SJSA1 (cell line): ENCODE measurements at places on chromosomes 3 and 15. TPM values are rescaled to one million over a fixed set of nuclear protein-coding genes. Genes with fewer than 3 reads are reported as not detected.

Gene TRAIP
- total RNA-seq, result 3.0 and 9.3 TPM in 2 replicates

GRCh38 chr15:82108489-82109078 is 62.8 kb upstream of the MEX3B start:
- peak; percentile 77 for DNase-seq
- no peaks in the 10 kb centered on the region for H3K36me3 ChIP-seq
- peaks cover 4% of the 10 kb centered on the region; the same call in 1 of the 2 replicates for H3K4me1 ChIP-seq

GRCh38 chr3:181358060-181358459 is 353.7 kb upstream of the SOX2 start:
- no peak for DNase-seq
- H3K27ac ChIP-seq, result no peak overlapping the region
- no peaks in the 10 kb centered on the region for H3K4me1 ChIP-seq
- no peak overlapping the region for H3K4me3 ChIP-seq
- H3K27me3 ChIP-seq, result no peaks in the 10 kb centered on the region

- H3K36me3 ChIP-seq, result no peaks in the 10 kb centered on the region
- DNase-seq, result no peak
- H3K27me3 ChIP-seq, result no peaks in the 10 kb centered on the region
- H3K4me3 ChIP-seq, result no peak overlapping the region
- peaks cover 13% of the 10 kb centered on the region for H3K4me1 ChIP-seq
Measured at GRCh38 chr3:24290596-24290995, 204.1 kb downstream of the THRB start.

Gene LTK
- 0.24 and 0.31 TPM in 2 replicates for total RNA-seq

DNA sequence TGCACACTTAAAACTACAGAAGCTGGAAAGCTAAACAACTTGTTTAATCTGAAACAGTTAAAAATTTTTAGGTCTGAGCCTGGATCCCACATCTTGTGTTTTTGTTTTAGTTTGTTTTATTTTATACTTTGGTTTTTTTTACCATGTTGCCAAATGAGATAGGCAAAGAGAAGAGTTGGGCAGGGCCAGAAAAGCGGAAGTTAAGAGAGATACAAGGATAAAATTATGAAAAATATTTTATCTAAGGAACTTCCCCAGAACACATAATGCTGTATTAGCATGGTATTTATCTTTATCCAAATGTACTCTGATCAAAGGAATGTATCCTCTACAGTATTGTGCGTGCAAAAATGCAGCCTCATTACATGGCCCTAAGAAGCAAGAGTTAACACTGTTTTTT is 50.7 kb downstream of the PROS1 start:
- no peaks in the 10 kb centered on the region for H3K27me3 ChIP-seq
- no peaks in the 10 kb centered on the region for H3K36me3 ChIP-seq
- no peak overlapping the region for H3K27ac ChIP-seq
- no peak for DNase-seq
- H3K4me1 ChIP-seq, result no peaks in the 10 kb centered on the region

GRCh38 chr15:101049282-101049681 is 130.1 kb downstream of the LRRK1 start:
- H3K27ac ChIP-seq, result no peak overlapping the region
- peaks cover 36% of the 10 kb centered on the region for H3K4me1 ChIP-seq
- H3K36me3 ChIP-seq, result peaks cover 41% of the 10 kb centered on the region

GRCh38 chr15:63156755-63157117 is 541 bp downstream of the RPS27L start:
- H3K36me3 ChIP-seq, result peaks cover 36% of the 10 kb centered on the region
- H3K4me1 ChIP-seq, result peaks cover 8% of the 10 kb centered on the region
- H3K4me3 ChIP-seq, result peak overlapping the region; percentile 69
- H3K27ac ChIP-seq, result peak overlapping the region; percentile 95
- no peak for DNase-seq
- H3K27me3 ChIP-seq, result no peaks in the 10 kb centered on the region

DNA sequence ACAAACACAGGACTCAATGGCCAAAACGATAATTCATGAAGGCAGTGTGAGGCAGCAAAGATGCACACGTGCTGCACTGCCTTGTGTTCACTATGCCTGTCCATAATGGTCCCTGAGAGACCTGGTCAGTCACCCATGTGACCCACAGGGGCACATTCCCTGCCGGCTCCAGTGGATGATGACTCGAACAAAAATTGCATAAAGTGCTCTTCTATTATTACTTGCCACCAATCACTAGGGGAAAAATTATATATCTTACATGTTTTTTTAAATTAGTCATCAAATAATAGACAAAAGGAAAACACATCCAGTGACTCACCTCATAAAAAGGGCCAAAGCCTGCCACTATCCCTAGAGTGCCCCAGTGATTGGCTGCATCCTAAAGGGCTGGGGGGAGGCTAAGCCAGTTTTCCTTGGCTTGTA is 47.5 kb downstream of the UBP1 start:
- peaks cover 23% of the 10 kb centered on the region for H3K4me1 ChIP-seq
- no peak overlapping the region for H3K4me3 ChIP-seq
- peak overlapping the region; percentile 43 for H3K27ac ChIP-seq
- peak; percentile 74 for DNase-seq

Gene KLHL6
- not detected in 2 replicates for total RNA-seq

Gene EPHA3
- total RNA-seq, result 0.03 TPM in 1 of 2 replicates, not detected in the other

GRCh38 chr3:151561878-151562277 is 101.0 kb upstream of the IGSF10 start:
- H3K4me3 ChIP-seq, result no peak overlapping the region
- no peaks in the 10 kb centered on the region for H3K36me3 ChIP-seq
- no peaks in the 10 kb centered on the region for H3K27me3 ChIP-seq
- H3K27ac ChIP-seq, result no peak overlapping the region

GRCh38 chr3:149432149-149432548 is 42.3 kb upstream of the TM4SF4 start:
- no peak overlapping the region for H3K27ac ChIP-seq
- H3K27me3 ChIP-seq, result no peaks in the 10 kb centered on the region
- no peak overlapping the region for H3K4me3 ChIP-seq
- H3K4me1 ChIP-seq, result 0 out of 2 replicates have a peak, but pooled peaks cover 4% of the 10 kb centered on the region
- H3K36me3 ChIP-seq, result no peaks in the 10 kb centered on the region

Gene USP50
- not detected in 2 replicates for total RNA-seq

DNA sequence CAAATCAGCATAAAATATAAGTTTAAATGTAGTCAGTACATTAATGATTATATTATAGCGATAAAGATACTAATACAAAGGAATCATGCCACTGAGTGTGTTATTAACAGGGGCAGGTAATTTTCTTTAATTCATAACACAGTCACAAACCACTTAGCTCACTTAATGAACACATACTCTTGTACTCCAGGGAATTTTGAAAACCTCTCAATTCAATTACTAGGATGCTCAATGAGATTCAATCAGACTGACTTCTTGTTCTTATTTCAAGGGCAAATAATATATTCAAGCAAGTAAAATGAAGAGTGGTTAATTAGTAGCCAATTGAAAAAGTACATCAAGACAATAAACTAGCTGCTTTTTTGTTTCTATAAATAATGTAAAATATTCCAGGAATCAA is 5.8 kb upstream of the SUCNR1 start:
- peaks cover 31% of the 10 kb centered on the region for H3K4me1 ChIP-seq
- H3K27me3 ChIP-seq, result no peaks in the 10 kb centered on the region
- H3K27ac ChIP-seq, result no peak overlapping the region
- H3K36me3 ChIP-seq, result no peaks in the 10 kb centered on the region
- no peak for DNase-seq

GRCh38 chr3:144942093-144942837 is 970.6 kb downstream of the DIPK2A start:
- no peaks in the 10 kb centered on the region for H3K27me3 ChIP-seq
- no peak overlapping the region for H3K27ac ChIP-seq
- no peak for DNase-seq
- no peaks in the 10 kb centered on the region for H3K4me1 ChIP-seq
- H3K4me3 ChIP-seq, result no peak overlapping the region

- DNase-seq, result no peak
- H3K4me1 ChIP-seq, result peaks cover 25% of the 10 kb centered on the region
- peaks cover 9% of the 10 kb centered on the region for H3K36me3 ChIP-seq
- no peaks in the 10 kb centered on the region for H3K27me3 ChIP-seq
- H3K4me3 ChIP-seq, result peak overlapping the region; percentile 99
- H3K27ac ChIP-seq, result no peak overlapping the region
Measured at GRCh38 chr3:66498687-66499621, 1.9 kb downstream of the LRIG1 start.

- H3K4me1 ChIP-seq, result no peaks in the 10 kb centered on the region
- no peak overlapping the region for H3K27ac ChIP-seq
- peaks cover 82% of the 10 kb centered on the region for H3K36me3 ChIP-seq
- no peak overlapping the region for H3K4me3 ChIP-seq
- no peak for DNase-seq
Measured at GRCh38 chr3:127616836-127617605, 12.0 kb upstream of the PODXL2 start.

Gene CCDC12
- total RNA-seq, result 27.0 and 45.5 TPM in 2 replicates

- peak overlapping the region; percentile 88 for H3K27ac ChIP-seq
- DNase-seq, result peak; percentile 51
- peaks cover 44% of the 10 kb centered on the region for H3K4me1 ChIP-seq
- H3K4me3 ChIP-seq, result peak overlapping the region; percentile 99
- H3K27me3 ChIP-seq, result no peaks in the 10 kb centered on the region
- peaks cover 13% of the 10 kb centered on the region for H3K36me3 ChIP-seq
Measured at GRCh38 chr15:84982301-84982920, 755 bp downstream of the PDE8A start.

Gene CCR3
- total RNA-seq, result 0.29 and 0.66 TPM in 2 replicates

Gene TM4SF1
- total RNA-seq, result 117 and 140 TPM in 2 replicates

DNA sequence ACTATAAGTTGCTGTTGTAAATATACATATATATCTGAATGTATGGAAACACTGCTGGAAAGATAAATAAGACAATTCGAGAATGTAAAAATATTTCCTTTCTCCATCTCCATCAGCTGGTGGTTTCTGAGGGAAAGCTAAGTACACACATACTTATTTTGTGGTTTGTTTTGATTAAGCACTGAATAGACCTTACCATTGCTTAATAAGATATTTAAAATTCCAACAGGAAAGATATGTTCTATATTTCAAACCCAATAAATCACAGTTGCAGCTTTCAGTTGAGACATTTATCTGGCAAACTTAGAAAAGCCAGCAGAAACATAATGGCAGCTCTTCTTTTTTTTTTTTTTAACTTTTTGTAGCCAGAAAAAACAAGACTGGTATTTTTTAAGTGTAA is 160.4 kb downstream of the VGLL3 start:
- H3K4me1 ChIP-seq, result no peaks in the 10 kb centered on the region
- no peak overlapping the region for H3K4me3 ChIP-seq
- H3K36me3 ChIP-seq, result no peaks in the 10 kb centered on the region

DNA sequence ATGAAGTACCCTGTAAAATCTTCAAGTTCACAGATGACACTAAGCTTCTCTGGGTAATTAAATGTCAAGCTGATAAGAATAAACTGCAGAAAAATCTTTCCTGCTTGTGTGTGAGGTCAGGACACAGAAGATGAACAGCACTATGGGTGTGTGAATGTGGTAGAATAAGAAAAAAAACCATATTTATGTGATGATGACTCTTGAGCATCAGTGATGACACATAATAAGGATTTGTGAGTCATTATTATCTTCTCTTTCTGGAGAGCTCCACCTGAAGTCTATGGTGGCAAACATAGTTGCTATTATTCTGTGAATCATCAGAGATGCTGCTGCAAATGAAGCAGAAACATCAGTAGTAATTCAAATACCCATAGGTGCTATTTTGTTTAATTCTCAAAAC is 422.4 kb downstream of the DIPK2A start:
- no peak overlapping the region for H3K27ac ChIP-seq
- no peak overlapping the region for H3K4me3 ChIP-seq
- H3K27me3 ChIP-seq, result no peaks in the 10 kb centered on the region
- H3K36me3 ChIP-seq, result no peaks in the 10 kb centered on the region
- H3K4me1 ChIP-seq, result no peaks in the 10 kb centered on the region

DNA sequence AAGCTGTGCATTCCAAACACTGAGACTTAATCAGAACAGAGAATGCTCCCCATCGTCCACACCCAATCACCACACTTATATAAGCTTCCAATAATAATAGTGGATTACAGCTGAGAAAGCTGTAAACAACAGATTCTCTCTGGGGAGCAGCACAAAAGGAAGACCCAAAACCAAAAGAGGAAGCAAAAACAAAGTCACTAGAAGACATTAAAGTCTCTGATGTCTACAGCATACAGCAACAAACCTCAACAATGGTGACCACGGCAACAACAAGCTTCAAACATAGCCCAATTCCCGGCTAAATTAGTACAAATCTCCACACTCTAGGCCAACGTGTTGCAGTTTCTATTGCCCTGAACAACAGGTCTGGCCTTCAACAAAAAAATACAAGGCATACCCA is 37.7 kb downstream of the ZDHHC23 start:
- no peak overlapping the region for H3K27ac ChIP-seq
- H3K4me3 ChIP-seq, result no peak overlapping the region
- H3K36me3 ChIP-seq, result no peaks in the 10 kb centered on the region
- no peak for DNase-seq
- H3K4me1 ChIP-seq, result no peaks in the 10 kb centered on the region

DNA sequence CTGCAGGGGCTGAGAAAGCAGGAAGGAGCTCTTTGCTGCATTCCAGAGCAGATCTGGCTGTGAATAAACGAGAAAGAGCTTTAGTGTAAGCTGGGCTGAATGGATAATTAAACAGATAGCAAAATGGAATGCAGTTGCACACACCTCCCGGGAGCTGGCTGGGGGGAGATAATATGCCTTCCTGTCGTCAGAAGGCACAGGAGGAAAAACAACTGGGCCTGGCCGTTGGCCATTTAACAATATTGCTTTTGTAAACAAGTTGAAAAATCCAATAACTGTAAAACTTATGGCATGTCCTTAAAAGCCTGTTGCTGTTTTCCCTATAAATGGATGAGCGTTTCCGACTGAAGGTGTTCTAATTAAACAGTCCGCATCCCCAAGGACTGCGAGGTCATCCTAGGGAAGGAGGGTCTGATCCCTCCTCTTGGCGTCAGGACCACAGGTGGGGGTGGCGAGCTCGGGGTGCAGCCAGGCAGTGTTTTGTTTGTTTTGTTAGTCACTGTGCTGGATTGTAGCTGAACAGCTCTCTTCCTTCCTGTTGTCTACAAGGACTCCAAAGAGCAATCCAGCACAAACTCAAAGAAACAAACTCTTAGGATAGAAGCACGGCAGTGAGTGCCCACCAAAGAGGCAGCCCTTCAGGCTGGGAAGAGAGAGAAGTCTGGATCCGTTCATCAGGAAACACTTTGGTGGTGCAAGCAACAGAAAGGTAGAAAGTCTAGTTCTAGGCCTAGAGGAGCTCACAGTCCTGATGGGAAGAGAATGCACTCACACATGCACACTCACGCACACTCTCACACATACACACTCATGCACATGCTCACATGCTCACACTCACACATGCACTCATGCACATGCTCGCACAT is 133.4 kb upstream of the SMAD3 start:
- H3K36me3 ChIP-seq, result no peaks in the 10 kb centered on the region
- H3K27me3 ChIP-seq, result no peaks in the 10 kb centered on the region
- H3K4me1 ChIP-seq, result peaks cover 41% of the 10 kb centered on the region
- no peak overlapping the region for H3K4me3 ChIP-seq

Gene MAP1A
- 37.3 and 58.7 TPM in 2 replicates for total RNA-seq

Gene CAPN7
- total RNA-seq, result 20.0 and 23.6 TPM in 2 replicates

- no peak overlapping the region for H3K4me3 ChIP-seq
- H3K4me1 ChIP-seq, result peaks cover 12% of the 10 kb centered on the region
- no peaks in the 10 kb centered on the region for H3K36me3 ChIP-seq
- no peaks in the 10 kb centered on the region for H3K27me3 ChIP-seq
Measured at GRCh38 chr15:32908872-32909271, 191.1 kb downstream of the GREM1 start.

Gene NT5DC2
- 39.5 and 74.6 TPM in 2 replicates for total RNA-seq
